ENCODE measurements at places on chromosomes 5 and 9.

DNA sequence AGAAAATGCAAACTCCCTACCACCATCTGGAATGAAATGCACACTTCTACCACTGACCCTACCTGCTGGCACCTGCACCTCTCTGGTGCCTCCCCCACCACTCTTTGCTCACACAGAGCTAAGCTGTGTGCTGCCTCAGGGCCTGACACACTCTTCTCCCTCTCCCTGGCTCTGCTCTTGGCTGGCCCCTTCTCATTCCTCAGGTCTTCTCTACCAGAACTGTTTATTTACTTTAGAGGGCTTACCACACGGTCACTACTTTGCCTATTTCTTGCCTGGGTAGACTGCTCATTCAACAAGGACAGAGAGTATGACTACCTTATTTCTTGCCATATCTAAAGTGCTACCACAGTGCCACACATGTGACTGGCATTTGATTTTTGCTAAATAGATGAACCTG is 3.3 kb downstream of the REEP5 start:
- DNase-seq = no peak

- no peak for DNase-seq
Observed at GRCh38 chr9:80504601-80505230, 933.0 kb downstream of the TLE4 start.

DNA sequence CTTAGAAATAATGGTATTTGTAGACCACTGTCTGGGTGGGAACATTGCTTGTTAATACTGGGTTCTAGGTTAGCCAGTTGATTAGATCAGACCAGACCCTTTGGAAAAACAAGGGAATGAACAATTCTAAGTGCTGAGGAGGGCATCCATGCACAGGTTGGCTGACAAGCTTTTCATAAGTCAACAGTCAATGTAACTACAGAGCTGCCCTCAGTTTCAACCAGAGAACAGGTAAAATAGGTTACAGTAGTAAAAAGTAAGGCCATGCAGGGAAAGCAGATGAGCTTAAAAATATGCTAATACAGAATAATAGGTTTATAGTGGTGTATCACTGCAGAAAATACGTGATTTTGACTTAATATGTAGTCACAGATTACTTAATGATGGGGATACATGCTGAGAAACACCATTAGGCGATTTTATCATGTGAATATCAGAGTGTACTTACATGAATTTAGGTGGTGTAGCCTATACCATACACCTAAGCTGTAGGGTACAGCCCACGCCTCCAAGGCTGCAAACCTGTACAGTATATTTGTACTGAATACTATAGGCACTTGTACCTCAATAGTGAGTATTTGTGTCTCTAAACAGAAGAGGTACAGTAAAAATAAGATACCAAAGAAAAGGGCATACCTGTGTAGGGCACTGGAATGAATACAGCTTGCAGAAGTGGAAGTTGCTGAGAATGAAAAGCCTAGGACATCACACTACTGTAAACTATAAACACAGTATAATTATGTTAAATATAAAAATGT is 6.1 kb upstream of the FGF18 start:
- DNase-seq = no peak

DNA sequence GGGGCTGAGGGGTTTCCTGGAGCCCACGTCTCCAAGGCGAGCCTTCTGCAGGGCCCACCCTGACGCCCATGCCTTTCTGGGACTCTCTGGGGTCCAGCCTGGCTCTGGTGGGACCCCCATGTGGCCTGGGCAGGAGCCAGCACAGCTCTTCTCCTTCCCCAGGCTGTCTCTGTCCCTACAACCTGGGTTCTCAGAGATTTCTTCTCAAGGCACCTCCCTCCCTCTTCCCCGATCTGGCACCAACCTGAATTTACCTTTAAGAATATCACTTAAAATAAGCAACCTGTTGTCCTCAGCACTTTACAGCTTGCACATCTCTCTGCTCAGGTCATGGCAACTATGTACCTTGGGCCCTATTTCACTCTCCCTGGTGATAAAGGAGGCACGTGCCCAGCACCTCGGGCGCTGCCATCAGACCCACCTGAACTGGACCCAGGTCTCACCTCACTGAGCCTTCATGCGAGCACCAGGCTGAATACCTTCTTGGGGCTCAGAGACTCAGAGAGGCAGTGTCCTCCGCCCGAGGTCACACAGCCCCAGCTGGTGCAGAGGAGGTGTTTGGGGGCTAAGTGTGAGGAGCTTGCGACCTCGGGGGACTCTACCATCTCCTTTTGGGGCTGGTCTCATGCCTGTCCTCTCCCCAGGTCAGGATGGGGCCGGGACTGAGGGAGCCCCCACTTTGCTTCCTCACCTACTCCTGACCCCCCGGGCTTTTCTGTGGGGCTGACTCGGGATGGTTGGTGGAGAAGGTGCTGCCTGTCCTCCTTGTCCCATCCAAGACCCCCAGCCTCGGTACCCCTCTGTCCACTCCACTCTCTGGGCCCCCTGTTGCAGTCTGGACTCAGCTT is 217.7 kb downstream of the C9orf50 start:
- DNase-seq = no peak

- no peak for DNase-seq
Observed at GRCh38 chr5:30131-30530, 61.8 kb upstream of the PLEKHG4B start.

GRCh38 chr9:114281473-114282103 is 41.3 kb upstream of the ORM1 start:
- no peak for DNase-seq

DNA sequence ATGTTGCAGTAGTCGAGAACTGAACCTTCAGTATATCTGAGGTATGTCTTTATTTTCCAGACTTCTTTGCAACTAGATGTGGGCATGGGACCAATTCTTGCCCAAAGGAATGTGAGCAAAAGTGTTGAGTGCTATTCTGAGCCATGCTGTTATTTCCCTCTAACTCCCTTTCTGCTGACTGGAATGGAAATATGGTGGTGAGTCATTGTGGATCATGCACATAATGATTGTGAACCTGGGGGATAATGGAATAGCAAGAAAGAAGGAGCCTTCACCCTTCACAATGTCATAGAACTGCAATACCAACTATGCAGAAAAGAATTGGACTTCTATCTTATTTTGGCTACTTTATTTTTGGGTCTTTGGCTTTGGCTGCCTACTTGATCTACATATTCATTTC is 10.3 kb upstream of the DOCK2 start:
- DNase-seq = no peak

DNA sequence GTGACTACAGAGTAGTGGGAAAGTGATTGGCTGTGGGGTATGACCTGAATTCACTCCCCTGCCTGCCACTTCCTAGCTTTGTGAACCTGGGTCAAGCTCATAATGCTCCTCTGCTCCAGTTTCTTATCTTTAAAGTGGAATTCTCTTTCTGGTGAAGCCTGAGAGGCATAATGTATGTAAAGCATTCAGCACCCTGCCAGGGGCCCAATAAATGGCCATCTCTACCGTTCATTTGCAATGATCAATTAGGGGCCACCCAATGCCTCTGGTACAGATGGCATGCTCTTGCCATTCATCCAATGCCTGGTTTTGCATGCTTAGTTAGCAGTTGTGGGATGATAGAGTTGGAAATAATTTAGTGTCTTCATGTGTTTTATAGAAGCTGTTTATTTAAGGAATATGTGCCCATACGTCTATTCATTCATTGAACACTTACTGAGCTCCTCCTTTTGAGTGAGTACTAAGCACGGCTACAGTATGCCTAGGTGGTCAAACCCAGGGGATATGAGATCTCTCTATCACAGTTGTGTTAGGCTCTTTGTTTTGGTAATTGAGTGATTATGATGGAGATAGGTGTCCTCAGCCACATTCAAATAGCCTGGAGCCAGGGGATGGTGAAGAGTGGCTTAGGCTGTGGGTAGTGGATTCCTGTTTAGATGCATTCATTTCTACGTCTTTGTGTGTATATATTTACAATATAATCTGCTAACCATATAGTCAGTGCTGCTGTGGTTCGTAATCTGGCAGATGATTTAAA is 15.3 kb downstream of the ZNF462 start:
- DNase-seq = no peak

- no peak for DNase-seq
Observed at GRCh38 chr5:169050146-169050571, 250.8 kb downstream of the SLIT3 start.

GRCh38 chr9:28770827-28771226 is 1197.5 kb upstream of the C9orf72 start:
- DNase-seq = no peak

DNA sequence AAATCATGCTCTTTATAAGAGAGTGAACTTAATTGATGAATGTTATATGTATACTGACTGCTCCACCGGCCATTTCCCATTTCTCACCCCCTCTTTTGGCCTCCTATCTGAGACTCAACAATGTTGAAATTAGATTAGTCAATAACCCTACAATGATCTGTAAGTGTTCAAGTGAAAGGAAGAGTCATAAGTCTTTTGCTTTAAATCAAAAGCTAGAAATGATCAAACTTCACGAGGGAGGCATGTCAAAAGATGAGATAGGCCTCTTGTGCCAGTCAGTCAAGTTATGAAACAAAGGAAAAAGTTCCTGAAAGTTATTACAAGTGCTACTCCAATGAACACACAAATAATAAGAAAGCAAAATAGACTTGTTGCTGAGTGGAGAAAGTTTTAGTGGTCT is 83.1 kb downstream of the NLN start:
- DNase-seq = no peak

DNA sequence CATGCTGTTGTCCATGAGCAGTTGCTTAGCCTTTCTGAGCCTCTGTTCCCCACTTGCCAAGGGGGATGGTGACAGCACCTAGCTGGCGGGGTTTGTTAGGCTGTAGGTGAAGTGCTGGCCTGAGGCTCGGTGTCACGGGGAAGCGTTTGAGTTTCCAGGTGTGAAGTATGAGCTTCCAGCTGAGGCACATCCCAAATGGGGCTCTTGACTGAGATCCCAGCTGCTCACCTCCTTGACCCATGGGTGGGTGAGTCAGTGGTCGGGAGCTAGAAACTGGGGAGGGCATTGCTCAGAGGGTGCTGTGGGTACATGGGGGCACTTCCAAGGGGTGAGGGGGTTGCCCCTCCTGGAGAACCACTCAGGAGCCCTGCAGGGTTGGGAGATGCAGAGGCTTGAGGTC is 26.4 kb upstream of the RNF130 start:
- no peak for DNase-seq

- DNase-seq = no peak
Observed at GRCh38 chr9:113558632-113559502, 95.3 kb downstream of the RGS3 start.

- no peak for DNase-seq
Observed at GRCh38 chr5:134098690-134099089, 15.8 kb upstream of the TCF7 start.

DNA sequence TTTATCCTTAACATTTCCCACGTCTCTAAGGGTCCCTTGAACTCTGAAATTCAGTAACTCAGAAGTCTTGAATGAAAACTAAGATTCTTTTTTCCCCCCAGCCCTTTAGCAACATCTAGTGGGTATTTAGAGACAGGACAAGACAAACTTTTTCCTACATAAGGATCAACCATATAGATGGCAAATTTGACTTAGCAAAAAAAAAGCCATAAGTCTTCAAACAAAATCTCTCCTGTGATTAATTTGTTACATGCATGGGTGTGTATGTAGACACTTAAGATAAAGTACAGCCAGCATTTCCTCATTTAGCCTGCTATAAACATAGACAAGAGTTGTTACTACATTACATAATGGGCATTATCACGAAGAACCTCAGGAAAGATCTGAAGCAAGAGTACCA is 29.1 kb upstream of the ANKRD31 start:
- DNase-seq = peak; percentile 47

DNA sequence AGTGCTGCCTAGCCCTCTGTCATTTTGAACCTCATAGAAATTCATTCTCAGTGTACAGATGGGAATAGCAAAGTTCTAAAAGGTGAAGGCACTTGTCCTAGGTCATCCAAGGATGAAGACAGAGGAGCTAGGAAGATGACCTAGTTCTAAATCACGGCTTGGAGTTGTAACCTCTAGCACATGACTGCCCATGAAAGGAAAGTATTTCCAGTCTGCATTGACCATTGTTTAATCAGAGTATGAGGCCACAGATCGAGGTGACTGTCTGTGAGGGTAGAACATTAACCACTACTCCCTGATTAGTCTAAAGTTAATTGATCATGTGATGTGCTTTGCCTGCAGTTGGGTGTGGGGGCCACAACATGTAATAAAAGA is 674 bp upstream of the TNFSF15 start:
- no peak for DNase-seq

DNA sequence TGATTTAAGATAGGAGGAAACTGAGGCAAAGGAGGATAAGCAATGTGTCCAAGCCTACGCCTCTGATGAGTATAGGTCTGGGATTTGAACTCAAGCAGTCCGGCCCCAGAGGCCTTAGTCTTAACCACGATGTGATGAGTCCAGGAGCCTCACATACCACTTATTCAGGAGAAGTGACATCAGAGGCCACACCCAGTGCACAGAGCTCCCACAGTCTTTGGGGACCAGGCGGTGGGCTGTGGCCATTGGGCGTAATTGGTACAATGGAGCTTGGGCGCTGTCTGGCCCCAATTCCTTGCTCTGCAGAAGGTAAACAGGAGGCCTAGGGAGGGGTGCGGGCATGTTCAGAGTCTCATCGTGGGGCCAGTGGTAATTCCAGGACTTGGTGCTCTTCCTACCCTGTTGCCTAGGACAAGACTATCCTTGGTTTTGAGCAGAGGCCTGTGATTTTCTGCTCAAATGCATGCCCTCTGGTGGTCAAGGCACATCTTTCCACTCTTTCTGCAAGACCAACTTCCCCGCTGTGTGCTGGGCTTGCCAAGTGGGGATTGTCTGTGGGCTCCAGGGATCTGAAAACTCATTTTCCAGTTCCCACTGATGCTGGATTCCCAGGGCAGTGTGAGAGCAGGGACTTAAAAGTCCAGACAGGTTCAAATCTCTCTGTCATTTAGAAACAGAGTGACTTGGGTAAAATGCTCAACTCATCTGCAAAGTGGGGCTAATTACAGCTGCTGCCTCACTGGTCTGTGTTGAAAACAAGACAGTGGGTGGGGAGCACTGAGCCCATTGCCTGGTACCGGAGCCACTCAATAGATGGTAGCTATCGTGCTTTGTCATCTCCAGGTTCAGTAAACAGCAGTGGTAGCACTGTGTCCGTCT is 15.8 kb downstream of the NDST1 start:
- DNase-seq = peak; percentile 19

DNA sequence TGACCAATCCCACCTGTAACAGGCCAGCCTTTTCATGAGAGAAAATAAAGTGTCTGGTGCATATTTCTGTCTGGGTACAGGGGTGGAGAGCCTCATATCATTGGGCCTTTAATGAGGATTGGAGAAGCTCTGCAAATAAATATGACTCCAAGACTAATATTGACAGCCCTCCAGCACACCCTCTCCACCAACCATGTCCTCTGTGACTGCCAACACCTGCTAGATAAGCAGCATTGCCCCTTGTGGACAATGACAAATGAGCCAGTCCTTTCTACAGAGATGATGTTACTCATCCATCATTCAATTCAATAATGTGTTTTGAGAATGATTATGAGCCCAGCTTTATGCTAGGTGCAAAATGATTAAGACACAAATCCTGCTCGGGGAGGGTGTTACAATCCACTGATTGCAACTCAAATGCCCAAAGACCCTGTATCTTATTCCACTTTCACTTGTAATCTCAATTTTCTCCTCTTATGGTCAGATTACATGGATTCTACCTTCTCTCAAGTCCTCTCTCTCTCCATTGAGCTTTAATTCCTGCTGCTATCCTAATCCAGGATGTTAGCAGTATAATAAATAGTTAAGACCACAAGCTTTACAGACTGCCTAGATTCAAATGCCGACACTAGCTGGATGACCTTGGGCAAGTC is 2.1 kb upstream of the GFRA3 start:
- no peak for DNase-seq

- DNase-seq = no peak
Observed at GRCh38 chr5:73306741-73307275, 133.8 kb downstream of the TMEM174 start.

Data from CD4-positive, alpha-beta T cell treated with Interleukin-2 at 100 ng/mL for 4 hours (primary cell).